Activated naive CD4-positive, alpha-beta T cell (primary cell): ENCODE measurements at places on chromosomes 3 and 15.
A peak's percentile ranks its signal among the peaks of the same experiment; 100 is the strongest.

- no peak for DNase-seq
Measured at GRCh38 chr3:173501931-173502489, 104.5 kb downstream of the NLGN1 start.

DNA sequence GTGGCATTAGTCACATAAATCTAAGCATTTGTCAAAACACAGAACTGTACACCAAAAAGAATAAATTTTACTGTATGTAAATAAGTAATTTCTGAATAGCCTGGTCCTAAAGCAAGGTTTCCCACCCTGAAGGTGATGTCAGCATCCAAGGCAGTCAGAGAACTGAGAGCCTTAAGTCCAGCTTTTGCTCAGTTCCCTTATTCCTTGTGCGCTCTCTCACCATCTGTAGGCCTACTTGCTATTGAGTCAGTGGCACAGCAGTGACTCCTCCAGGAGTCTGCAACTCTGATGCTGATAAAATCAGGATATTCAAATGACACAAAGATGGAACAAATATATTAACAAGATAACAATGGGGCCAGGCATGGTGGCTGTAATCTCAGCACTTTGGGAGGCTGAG is 22.3 kb downstream of the VPS39 start:
- DNase-seq: no peak

DNA sequence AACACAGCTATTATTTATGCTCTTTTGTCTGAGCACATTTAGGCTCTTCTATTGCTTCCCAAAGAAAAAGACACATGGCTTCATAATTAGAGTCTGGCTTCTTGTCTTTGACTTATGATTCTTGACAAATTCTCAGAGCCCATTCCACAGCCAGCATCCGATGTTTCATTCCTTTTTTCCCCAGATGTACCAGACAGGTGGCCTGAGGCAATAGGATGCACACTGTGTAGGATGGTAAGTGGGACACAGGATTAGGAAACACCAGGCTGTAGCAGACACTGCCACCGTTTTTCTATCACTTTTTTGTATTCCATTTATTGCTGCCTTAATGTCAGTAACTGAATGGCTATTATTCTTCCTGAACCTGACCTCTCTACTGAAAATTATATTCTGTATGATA is 188.9 kb upstream of the CDIN1 start:
- no peak for DNase-seq

DNA sequence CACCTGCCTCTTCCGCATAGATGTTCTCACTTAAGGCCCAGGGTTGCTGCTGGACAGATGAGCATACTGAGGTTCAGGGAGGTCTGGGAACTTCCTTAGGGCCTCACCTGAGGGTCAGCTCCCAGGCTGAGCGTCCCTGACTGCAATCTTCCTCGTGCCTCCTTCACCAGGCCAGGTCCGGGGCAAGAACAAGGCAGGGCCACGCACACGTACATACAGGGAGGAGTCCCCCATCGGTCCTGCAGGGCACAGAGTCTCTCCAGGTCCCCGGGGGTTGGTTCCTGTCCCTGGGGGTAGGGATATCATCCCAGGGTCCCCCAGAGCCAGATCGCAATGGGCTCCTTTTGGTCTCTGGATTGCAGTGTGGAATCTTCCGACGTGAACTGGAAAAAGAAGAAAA is 130.1 kb downstream of the LRRK1 start:
- DNase-seq: no peak

GRCh38 chr3:23075496-23075895 is 127.6 kb upstream of the UBE2E2 start:
- DNase-seq: no peak

GRCh38 chr15:48834756-48835155 is 23.9 kb upstream of the CEP152 start:
- no peak for DNase-seq

- peak; percentile 75 for DNase-seq
Measured at GRCh38 chr3:122382888-122383666, at the start of gene MIX23. TSS of gene MIX23 (minus strand) at chr3:122383231. CDS start at chr3:122383224, 7 bp downstream.

DNA sequence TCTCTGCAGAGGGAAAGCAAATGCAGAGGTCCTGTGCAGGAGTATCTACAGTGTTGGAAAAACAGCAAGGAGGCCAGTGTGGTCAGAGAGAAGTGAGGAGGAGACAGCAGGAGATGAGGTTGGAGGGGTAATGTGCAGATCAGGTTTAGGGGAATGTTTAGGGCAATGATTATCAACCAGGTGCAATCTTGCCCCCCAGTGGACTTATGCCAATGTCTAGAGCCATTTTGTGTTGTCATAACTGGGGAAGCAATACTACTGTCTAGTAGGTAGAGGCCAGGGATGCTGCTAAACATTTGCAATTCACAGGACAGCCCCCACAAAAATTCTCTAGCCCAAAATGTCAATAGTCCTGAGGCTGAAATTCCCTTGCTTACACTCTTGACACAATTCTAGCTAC is 13.1 kb downstream of the CCDC191 start:
- no peak for DNase-seq

DNA sequence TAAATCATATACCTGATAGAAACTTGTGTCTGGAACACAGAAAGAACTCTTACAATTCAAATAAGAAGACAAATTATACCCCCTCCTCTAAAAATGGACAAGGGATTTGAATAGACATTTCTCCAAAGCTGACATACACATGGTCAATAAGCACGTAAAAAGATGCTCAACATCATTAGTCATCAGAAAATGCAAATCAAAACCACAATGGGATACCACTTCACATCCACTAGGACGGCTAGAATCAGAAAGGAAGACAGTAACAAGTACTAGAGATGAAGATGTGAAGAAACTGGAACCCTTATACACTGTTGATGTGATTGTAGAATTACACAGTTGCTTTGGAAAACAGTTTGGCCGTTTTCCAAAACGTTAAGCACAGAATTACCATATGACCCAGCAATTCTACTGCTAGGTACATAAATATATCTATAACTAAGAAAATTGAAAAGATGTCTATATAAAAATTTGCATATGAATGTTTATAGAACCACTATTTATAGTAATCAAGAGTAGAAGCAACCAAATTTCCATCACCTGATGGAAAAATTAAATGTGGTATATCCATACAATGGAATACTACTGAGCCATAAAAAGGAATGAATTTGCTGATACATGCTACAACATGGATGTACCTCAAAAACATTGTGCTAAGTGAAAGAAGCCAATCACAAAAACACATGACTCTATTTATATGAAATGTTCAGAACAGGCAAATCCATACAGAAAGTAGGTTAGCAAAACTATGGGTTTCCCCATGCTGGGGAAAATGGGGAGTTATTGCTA is 60.8 kb downstream of the GREM1 start:
- no peak for DNase-seq

DNA sequence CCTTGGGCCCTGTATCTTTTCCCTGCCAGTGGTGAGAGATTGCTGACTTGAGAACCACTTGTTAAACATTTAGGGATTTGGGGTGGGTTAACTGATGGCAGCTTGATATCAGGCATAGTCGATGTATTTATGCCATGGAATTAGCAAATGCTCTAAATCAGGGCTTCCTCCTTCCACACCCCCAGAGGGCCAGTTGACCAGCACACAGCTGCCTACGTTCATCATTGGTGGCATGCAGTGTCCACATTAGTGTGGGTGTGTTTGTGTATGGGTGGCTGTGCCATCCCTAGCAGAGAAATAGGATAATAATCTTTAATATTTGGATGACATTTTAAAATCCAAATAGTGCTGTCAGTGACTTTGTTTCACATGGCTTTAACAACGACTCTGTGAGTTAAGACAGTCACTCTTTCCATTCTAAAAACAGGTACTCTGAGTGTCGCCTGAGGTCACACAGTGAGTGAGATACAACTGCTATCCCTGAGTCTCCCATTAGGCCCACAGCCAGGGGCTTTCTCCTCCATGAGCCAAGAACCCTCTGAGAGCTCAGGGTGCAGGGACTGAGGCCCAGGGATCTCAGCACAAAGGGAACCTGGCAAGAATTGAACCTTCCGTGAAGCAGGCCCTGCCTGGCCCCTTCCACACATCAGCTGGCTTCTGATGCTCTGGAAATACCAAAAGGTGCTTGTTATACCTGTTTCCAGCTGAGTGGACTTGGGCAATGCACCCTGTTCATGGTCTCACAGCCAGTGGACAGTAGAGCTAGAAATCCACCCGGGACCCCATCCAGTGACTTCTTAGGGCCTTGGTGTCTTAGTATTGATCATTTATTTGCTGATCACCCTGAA is 4.3 kb upstream of the LTF start:
- DNase-seq: no peak

GRCh38 chr3:183099026-183099837 is at the start of gene MCCC1:
TSS of gene MCCC1 (minus strand) at chr3:183099496. CDS start at chr3:183099440, 56 bp downstream.
- peak; percentile 93 for DNase-seq

- no peak for DNase-seq
Measured at GRCh38 chr3:115766587-115767482, 143.5 kb downstream of the GAP43 start.

- DNase-seq: no peak
Measured at GRCh38 chr3:143952569-143953072, 19.0 kb upstream of the DIPK2A start.

DNA sequence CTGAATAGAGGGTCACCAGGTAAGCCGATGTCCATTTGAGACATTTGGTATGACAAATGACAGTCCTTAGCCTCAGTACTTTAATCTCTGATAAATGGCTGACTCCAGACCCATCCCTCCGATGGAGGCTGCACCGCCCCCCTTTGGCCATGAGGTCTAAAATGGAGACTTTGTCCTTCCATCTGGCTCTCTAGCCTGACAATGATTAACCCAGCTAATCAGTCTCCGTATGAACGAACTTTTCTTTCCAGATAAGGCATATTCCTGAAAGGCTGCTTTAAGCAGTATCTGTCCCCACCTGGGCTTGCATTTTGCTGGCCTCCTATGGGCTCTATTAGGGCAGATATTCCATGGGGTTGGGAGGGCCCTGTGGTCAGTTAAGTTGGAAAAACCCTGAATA is 10.8 kb upstream of the MYZAP start:
- no peak for DNase-seq

- no peak for DNase-seq
Measured at GRCh38 chr3:127679534-127680145, 6.9 kb downstream of the ABTB1 start.

DNA sequence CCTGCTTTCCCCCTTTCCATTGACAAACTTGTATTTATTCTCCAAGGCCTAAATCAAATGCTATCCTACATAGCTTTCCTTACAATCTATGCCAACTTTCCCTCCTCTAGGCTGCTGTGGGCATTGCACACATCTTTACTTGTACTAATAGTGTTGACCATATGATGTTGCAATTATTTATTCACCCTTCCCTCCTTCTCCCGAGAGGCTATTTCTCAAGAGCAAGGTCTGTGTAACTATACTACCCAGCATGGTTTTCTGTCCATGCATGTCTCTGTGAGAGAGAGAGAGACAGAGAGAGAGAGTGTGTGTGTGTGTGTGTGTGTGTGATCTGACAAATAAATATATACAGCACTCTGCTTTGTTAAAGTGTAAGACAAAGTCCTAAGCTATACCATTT is 63.8 kb downstream of the GTPBP8 start:
- DNase-seq: no peak

GRCh38 chr15:74240897-74241614 is 4.9 kb downstream of the CCDC33 start:
- DNase-seq: no peak

GRCh38 chr15:74610302-74610951 is 5.2 kb upstream of the CLK3 start:
- DNase-seq: no peak

GRCh38 chr3:55484191-55484689 is 2.9 kb downstream of the WNT5A start:
- no peak for DNase-seq

DNA sequence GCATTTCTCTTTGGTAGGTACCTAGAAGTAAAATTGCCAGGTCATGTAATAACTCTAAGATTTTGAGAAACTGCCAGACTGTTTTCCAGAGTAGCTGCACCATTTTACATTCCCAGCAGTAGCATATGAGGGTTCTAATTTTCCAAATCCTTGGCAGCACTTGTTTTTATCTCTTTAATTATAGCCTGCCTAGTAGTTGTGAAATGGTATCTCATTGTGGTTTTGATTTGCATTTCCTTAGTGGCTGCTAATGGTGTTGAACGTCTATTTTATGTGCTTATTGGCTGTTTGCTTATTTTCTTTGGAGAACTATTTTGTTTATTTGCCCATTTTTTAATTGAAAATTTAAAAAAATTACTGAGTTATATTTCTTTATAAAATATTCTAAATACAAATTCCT is 117.9 kb downstream of the TCF12 start:
- no peak for DNase-seq

DNA sequence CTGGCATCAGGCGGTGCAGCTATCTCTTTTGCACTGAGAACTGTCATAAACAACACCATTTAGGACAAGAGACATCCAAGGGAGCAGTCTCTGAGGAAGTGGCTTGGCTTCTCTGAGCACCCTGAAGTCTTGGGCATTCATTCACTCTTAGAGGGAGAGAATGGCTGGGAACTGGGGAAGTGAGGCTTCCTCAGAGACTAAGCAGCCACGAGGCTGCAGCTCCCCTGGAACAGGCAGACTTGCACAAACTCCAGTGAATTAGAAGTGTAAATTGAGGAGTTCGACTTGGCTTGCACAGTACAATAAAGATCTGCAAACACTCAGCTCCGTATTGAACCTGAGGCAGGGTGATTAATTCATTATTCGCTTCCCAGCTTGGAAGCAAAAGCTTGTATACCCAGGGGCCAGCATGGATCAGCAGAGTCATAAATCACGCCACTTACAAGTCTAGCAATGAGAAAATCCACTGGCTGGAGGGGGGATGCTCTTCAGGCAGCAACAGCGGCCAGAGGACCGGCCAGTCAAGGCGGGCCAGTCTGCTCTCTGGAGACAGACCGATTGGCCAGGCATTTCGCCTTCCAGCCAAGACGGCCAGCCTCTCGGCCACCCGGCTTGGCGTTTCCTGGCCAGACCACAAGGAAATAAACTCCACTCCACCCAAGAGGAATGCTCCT is 118.8 kb upstream of the ADPGK start:
- no peak for DNase-seq

DNA sequence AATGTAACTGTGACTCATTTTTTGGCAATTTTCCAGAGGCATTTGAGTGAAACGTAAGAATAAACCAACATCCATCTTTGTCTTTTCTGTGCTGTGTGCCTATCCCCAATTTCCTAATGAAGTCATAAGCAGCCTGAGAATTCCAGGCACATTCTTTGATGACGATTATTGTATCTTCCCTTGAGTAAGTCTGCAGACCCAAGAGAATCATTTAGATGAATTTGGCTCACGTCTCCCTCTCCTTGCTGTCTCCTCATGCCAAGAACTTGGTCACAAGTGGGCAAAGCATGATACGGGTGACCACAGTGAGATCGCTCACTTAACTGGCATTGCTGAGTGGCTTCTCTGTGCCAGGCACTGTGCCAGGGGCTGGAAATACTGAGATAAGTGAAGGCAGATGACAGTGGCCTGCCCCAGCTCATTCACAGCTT is 384.5 kb upstream of the IL12A start:
- no peak for DNase-seq

- no peak for DNase-seq
Measured at GRCh38 chr15:62211348-62211747, 46.3 kb upstream of the C2CD4B start.

GRCh38 chr3:177145381-177145780 is 51.9 kb downstream of the TBL1XR1 start:
- no peak for DNase-seq

- peak; percentile 14 for DNase-seq
Measured at GRCh38 chr3:160413613-160414248, 14.3 kb downstream of the SMC4 start.

- no peak for DNase-seq
Measured at GRCh38 chr3:184366619-184367289, 5.2 kb downstream of the POLR2H start.

- DNase-seq: no peak
Measured at GRCh38 chr3:151998744-151999143, 125.3 kb downstream of the SUCNR1 start.
